ENCODE measurements at places on chromosomes 1 and 21.

GRCh38 chr21:33734291-33734690, 92.0 kb downstream of the ITSN1 start:
- no peak for DNase-seq

DNA sequence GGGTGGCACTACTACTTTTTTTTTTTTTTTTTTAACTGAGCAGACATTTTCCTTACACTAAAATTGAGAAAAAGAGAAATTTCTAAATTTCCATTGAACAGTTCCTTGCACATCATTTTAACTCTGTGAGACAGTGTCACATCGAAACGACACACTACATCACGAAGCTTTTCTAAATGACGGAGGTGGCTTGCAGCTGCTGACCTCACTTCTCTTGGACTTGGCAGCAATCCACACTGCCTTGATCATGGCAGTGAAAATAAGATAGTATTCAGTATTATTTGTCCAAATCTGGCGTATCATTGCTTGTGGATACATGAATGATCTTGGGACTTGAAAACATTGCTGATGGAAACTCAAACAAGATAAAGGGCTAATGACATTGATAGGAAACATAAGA, 80.3 kb upstream of the CYYR1 start:
- DNase-seq = no peak

DNA sequence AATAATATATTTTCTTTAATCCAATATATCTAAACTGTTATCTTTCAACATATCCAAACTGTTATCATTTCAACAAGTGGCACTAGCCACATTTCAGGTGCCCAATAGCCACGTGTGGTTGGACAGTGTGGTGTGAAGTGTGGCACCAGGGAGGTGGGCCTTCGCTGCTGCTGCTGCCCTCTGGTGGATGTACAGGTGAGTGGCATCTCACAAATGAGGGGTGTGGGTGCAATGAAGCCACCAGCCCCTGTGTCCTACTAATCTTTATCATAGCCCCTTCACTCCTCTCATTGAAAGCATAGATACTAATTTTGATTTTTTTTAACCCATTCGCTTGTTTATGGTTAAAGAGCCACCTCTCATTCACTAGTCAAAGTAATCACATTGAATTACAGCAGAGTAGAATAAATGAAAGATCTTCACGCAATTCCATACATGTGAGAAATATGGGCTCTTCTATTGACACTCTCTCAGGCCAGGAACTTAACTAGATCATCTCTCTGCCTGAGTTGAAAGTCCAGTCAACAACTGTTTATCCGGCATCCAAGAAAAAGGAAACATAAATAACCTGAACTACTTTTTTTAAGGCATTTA, 499.2 kb downstream of the OMA1 start:
- no peak for DNase-seq

DNA sequence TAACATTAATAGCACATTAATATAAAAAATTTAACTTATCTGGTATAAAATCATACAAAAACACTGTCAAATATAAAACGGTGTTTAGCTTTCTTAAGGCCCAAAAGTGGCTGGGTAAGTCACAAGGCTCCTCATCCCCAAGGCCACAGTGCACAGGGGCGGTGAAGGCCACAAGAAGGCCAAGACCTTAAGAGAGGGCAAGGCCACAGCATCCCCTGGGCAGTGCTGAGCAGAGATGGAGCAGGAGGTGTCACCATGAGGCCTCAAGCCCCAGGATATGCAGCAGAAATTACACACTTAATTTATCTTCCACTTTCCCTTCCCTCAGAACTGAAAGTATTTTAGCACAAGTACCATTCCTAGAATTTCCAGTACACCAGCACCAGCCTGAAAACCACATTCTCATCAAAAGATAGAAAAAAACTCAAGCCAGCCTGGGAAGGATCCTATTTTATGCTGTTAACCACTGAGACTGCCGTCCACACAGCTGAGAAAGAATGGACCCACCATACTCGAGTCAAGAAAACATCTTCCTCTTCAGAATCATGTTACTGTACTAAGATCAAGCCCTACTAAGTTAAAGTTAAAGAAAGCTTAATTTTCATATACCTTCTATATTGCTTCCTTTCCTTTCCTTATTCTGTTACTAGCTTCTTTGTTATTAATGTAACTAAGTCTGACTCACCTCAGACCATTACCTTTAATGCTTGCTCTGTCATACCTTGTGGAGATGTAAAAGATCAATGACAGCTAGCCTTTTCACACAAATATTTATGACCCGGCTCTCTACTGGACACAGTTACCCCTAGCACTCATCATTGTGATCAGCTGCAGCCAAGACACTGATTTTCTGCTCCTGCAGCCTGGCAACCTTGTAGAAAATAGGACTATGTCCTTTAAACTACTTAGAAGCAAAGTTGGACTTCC, 26.4 kb upstream of the FMO1 start:
- no peak for DNase-seq

GRCh38 chr1:964691-965525, 1.4 kb upstream of the PLEKHN1 start:
- no peak for DNase-seq

DNA sequence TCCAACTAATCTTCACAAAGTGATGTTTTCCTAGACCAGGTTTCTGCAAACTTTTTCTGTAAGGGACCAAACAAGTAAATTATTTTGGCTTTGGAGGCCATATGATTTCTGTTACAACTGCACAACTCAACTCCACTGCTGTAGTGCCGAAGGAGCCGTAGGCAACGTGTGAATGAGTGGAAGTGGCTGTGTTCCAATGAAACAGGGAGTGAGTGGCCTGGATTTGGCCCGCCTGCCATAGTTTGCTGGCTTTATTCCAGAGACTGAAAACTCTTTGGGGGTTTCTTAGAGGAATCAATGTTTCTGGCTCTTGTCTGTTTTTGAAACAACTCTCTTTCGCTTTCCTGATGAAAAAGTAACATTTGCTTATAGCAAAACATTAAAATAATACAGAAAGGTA, 12.6 kb upstream of the ACTL8 start:
- peak; percentile 11 for DNase-seq

DNA sequence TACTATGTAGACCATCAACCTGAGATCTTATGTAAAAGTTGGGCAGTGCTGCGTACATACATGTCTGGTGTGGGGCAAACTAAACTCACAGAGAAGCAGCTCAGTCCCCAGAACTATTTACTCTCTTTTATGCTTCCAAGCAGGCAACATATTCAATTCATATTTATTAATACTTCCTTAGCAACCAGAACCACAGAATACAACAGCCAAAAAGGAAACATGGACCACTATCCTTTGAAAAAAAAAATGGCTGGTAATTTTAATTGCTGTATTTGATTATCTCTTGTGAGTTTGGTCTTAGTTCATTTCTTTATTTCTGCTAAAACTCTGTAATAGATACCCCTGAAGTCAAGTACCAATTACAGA, 1.5 kb upstream of the PPP1R15B start:
- no peak for DNase-seq

DNA sequence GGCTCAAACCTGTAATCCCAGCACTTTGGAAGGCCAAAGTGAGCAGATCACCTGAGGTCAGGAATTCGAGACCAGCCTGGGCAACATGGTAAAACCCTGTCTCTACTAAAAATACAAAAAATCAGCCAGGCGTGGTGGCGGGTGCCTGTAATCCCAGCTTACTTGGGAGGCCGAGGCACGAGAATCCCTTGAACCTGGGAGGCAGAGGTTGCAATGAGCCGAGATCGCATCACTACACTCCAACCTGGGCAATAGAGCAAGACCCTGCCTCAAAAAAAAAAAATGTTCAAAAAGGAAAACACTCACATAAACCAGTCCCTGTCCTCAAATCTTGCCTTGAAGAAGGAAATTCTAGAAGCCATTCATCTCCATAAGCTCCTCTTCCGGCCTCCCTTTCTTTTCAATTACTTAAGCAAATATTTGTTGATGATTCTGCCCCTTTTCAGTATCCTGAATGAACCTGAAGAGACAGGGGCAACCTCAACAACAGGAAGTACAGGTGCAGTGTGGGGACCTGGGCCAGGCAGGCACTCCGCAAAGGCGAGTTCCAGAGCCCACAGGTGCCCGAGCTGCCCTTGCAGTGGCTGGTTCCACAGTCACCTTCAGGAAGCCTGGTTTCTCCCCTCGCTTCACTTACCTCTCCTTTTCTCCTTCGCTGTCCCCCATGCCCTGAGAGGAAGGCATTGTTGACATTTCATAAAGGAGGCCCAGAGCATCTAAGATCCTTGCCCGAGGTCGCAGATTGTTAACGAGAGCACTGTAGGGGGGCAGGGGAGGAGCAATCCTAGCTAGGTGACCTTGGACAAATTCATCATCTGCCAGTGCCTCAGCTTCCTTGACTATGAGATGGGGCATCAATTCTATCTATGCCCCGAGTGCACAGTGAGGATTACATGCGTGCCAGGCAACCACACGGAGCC, 8.9 kb upstream of the LEFTY1 start:
- no peak for DNase-seq

GRCh38 chr21:43699933-43700599, 18.9 kb upstream of the PDXK start:
- DNase-seq = no peak

DNA sequence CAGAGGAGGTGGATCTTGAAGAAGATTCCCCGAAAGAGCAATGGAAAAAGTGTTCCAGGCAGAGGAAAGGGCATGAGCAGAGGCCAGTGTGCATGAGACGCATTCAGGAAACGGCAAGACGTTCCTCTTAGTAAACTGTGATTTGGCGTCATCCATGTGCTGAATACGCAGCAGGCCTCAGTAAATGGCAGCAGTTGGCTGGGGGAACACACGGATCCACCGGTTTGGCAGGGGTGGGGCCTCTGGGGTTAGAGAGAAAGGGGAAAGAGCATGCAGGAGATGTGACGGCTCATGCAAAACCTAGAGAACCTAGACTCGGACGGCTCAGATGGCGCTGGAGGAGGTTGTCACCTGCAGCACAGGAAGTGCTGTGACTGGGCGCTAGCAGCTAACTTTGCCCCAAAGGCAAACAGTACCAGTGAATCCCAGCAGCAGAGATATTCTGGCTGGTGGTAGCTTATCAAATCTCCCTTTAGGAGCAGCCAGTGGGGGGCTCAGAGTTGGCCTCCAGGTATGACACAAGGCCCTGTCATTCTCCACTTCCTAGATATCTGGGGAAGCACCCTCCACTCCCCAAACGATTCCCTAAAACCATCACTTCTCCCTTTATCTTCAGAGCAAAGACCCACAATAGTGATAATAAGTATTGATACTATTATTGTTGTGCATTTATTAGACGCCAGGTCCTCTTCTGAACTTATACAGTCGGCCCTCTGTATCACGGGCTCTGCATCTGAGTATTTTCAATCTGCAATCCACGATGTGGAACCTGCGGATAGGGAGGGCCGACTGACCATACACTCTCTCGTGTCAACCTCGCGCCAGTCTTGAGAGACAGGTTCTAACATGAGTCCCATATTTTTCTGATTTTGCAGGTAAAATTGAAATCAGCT, 7.6 kb downstream of the LAPTM5 start:
- no peak for DNase-seq

Measured in Ammon's horn (tissue), 1 donor.